ENCODE measurements at places on chromosomes 7 and 10.

- DNase-seq, result no peak
These were observed 62.6 kb downstream of the DOCK4 start for GRCh38 chr7:112143582-112143981.

DNA sequence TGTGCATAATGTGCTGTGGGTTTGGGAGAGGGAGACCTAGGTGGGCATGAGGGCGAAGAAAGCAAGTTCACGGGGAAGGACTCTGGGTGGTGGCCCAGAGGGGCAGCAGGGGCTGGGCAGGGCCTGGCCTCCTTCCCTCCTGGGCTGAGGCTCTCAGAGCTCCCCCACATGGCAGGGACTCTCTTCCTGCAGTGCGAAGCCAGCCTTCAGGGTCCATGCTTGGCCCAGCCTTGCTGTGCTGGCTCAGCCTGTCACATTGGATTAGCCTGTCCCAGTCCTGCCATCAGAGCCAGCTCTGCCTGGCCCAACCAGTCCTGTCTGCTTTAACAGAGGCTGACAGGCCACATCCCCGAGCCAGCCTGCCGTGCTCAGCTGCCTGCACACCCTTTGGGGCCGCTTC, 20.4 kb upstream of the ZNF488 start:
- peak; percentile 54 for DNase-seq

GRCh38 chr7:133769668-133770067, 357.5 kb upstream of the LRGUK start:
- no peak for DNase-seq

- DNase-seq, result peak; percentile 57
These were observed 156.0 kb downstream of the ELFN1 start for GRCh38 chr7:1825897-1826741.

DNA sequence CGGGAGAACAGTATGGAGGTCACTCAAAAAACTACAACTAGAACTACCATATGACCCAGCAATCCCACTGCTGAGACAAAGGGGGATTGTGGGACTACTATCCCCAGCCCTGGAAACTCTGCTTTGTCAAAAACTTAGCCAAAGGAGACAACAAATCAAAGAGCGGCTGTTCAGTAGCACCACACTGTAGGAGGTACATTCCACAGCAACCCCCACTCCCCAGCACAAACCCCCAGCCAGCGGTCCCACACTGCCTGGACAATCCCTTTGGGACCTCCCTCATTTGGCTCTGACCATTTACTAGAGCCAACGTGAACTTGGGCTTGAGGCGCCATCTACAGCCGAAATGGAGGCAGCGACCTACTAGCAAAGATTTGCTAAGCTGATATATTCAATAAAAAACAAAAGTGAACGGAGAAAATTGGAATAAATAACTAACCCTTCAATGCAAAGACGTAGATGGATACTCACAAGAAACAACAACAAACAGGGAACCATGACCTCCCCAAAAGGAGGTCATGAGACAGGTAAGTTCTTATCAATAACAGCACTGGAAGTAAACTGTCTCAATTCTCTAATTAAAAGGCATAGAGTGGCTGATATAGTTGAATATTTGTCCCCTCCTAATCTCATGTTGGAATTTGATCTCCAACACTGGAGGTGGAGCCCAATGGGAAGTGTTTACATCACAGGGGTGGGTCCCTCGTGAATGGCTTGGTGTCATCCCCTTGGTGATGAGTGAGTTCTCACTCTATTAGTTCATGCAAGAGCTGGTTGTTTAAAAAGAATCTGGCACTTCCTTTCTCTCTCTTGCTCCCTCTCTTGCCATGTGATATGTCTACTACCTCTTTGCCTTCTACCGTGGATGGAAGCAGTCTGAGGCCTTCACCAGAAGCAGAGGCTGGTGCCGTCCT, 119.0 kb upstream of the KCNMA1 start:
- DNase-seq, result no peak

GRCh38 chr7:30252885-30253795, 31.3 kb upstream of the ZNRF2 start:
- DNase-seq, result no peak

DNA sequence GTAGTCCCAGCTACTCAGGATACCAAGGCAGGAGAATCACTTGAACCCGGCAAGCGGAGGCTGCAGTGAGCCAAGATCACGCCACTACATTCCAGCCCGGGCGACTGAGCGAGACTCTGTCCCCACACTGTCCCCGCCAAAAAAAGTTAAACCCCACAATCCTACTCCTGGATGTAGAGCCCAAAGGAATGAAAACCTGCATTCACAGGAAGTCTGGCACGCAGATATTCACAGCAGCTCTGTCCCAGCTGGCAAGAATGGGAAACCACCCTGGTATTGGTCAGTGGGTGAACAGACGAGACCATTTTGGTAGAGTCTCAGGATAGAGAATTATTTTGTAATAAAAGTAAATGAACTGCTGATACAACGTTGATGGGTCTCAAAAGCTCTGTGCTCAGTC, 225.2 kb downstream of the MAD1L1 start:
- peak; percentile 30 for DNase-seq

DNA sequence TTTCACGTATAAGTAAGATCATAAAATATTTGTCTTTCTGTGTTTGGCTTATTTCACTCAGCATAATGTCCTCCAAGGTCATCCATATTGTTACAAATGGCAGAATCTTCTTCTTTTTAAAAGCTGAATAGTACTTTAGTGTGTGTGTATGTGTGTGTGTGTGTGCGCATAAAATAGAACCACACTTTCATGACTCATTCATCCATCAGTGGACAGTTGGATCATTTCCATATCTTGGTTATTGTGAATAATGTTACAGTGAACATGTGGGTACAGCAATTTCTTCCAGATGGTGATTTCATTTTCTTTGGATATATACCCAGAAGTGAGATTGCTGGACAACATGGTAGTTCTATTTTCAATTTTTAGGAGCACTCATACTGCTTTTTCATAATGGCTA, 622.4 kb downstream of the NRG3 start:
- DNase-seq, result no peak

DNA sequence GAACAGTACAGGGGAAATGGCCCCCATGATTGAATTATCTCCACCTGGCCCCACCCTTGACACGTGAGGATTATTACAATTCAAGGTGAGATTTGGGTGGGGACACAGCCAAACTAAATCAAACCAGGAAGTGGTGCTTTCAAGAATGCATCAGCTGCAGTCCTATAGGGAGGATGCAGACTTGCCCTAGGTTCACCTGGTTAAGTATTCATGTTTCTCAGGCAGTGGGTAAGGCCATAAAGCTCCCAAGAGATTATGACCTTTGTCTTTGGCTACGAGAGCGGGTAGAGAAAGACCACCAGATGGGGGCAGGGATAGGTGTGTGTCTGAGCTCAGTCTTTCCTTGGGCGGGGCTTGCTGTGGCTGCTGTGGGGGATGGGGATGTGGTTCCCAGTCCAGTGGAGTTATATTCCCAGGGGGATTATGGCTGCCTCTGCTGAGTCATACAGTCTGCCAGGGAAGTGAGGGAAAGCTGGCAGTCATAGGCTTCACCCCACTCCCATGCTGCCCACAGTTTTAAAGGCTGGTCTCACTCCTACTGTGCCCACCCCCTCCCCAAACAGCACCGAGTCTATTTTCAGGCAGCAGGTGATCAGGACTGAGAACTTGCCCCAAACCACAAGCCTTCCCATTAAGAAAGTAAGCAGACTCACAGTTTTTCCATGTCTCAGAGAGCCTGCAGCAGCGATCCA, 8.4 kb upstream of the R3HCC1L start:
- no peak for DNase-seq

- no peak for DNase-seq
These were observed 89.3 kb downstream of the ICA1 start for GRCh38 chr7:8172372-8173354.

- no peak for DNase-seq
These were observed 130.1 kb upstream of the EGR2 start for GRCh38 chr10:62946278-62946677.

- no peak for DNase-seq
These were observed 3.5 kb downstream of the KCP start for GRCh38 chr7:128906766-128907559.

GRCh38 chr10:101217044-101217425, 12.2 kb downstream of the LBX1 start:
- DNase-seq, result no peak

DNA sequence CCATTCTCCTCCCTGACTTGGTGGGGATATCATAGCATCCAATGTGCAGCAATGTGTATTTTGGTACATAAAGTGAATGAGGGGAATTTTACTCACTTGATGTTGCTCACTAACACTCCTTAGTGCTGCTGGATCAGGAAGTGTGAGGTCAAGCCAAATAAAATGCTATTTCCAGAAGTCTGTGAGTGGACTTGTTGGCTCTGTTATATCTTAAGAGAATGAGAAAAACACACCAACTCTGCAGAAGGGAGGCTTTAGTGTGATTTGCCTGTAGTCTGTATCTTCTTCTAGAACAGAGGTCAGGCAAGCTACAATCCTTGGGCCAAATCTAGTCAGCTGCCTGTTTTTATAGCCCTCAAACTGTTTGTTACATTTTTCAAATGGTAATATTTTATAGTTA, 154.3 kb downstream of the POLR1F start:
- no peak for DNase-seq

DNA sequence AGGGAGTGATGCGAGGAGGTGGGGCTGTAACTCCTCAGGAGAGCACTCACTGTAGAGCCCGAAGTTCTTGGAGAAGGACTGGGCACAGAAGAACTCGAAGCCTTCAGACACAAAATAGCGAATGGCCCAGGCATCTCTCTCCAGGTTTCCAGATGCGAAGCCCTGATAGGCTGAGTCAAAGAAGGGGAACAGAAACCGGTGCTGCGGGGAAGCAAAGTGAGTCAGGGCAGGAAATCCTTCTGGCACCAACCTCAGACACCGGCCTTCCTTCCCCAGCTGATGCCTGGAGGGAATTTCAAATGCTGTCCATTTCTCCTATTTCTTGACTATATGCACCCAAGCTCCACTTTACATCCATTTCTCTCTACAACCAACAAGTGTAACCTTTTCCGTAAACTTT, 26.8 kb downstream of the GOT1 start:
- DNase-seq, result no peak

DNA sequence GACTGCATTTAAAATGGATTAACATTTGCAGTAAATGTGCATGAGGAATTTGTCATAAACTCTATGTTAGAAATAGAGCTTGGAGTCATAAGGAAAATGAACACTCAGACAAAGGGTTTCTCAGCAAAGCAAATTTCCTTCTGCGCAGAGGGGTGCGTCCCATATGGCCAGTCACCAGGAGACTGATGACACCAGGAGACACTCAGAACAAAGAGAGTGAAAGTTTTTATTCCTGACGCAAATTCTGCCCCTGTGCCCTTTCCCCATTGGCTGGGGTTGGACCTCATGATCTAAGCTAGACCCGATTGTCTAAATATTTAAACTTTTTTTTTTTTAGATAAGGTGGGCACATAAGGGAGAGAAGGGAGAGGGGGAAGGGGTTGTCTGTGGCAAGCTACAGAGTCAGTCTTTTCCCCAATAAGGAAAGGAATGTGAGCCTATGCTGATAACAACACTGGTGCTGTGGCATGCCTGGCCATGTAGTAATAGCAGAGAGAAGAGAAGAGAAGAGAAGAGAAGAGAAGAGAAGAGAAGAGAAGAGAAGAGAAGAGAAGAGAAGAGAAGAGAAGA, 202.0 kb downstream of the POM121L12 start:
- DNase-seq, result no peak

GRCh38 chr10:84696610-84697009, 368.2 kb downstream of the CCSER2 start:
- no peak for DNase-seq

GRCh38 chr10:86681047-86681446, 12.7 kb downstream of the LDB3 start:
- no peak for DNase-seq

GRCh38 chr7:79968894-79969293, 165.7 kb upstream of the GNAI1 start:
- no peak for DNase-seq

DNA sequence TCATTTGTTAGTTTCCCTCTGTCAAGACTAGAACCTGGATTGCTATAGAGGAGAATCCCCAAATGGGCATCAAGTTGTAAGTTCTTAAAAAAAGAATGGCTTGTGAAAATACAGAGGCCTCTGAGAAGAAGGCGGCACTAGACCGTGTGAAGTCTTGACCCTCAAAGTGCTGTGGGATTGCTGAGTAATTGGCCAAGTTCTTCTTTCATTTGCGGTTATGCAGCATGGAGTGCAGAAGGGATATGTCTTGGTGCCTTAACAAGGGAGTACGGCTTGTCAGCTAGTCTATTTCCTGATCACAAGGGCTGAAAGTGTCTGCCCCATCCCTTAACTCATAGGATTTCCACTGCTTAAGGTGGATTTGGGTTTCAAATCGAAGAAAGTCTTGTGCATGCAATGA, 81.2 kb downstream of the MKX start:
- DNase-seq, result no peak

GRCh38 chr7:106795084-106795876, 69.8 kb upstream of the PIK3CG start:
- no peak for DNase-seq

GRCh38 chr7:101645951-101646350, 16.9 kb upstream of the MYL10 start:
- DNase-seq, result no peak

DNA sequence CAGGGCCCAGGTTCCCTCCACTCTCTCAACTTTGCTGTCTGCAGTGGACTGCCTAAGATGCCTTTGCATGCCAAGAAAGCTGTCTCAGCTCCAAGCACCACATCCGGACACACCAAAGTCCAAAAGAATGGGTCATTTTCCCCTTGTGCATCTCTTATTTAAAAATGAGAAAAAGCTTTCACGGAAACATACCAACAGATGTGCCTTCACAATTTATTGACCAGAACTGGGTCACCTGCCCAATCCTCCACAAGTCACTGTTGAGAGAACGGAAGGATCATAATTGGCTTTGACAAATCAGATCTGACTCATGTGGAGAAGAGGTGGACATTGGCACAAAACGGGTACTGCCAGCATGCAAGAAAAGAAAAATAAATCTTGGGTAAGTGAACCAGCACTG, 258.3 kb downstream of the SNX13 start:
- DNase-seq, result no peak

DNA sequence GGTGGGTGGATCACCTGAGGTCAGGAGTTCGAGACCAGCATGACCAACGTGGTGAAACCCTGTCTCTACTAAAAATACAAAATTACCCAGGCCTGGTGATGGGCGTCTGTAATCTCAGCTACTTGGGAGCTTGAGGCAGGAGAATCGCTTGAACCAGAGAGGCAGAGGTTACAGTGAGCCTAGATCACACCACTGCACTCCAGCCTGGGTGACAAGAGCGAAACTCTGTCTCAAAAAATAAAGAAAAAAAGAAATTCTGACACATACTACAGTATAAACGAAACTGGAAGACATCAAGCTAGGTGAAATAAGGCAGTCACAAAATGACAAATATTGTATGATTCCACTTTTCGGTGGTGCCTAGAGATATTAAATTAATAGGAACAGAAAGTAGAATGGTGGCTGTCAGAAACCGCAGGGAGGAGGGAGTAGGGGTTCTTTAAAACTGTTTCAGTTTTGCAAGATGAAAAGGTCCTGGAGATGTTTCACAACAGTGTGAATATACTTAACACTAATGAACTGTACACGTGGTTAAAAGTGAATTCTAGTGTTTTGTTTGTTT, 23.2 kb downstream of the PILRA start:
- peak; percentile 76 for DNase-seq

GRCh38 chr7:134315679-134316538, 821 bp downstream of the SLC35B4 start:
- DNase-seq, result no peak

GRCh38 chr10:104351061-104351702, 2.5 kb upstream of the CFAP58 start:
- DNase-seq, result no peak
